ENCODE measurements at places on chromosomes 1 and 21.

DNA sequence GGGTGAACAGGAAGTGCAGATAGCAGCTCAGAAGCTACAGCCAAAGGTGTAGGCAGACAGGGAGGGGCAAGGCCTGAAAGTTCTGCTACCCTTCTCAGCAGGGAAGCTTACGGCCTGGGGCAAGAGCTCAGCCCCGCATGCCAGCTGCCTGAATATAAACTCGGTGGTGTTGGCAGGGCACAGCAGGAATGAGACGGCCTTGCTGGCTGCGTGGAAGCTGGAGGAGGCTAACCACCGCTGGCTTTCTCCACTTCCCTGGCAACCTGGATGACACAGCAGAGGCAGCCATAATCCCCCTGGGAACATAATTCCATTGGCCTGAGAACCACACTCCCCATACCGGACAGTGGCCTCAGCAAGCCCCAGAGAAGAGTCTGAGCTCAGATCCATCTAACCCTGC, 81.9 kb upstream of the PRRC2C start:
- DNase-seq, result no peak

GRCh38 chr1:90186506-90187322, 191.8 kb downstream of the ZNF326 start:
- DNase-seq, result no peak

DNA sequence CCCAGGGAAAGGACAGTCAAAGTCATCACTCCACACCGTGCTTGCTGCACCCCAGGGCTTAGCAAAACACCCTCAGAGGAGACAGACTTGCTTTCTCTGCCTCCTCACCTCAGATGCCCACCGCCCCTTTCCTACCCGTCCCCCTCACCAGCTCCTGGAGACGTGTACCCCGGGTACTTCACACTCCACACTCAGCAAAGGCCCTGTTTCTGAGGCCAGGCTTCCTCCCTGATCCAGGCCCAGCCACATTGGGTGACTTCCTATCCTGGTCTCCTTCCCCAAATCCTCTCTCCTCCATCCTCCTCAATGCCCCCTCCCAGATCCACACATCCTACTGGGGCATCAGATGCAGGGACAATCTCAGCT, 116.7 kb downstream of the DMRTB1 start:
- DNase-seq, result no peak

DNA sequence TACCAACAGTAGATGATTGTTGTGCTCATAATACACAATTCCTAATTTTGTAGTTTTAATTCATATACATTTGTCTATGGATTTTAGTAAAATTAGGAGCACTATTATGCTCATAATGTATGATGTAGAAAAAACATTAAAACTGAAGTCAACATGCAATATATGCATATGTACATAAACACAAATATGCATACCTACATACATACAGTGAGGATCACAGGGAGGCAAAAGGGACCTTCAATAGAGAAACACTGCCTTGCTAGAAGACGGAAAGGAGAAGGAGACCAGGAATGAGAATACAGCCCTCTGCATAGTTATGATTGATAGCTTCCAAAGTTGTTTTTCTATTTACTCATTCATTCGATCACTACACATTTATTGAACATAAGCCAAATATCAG, 606.5 kb downstream of the LMO4 start:
- no peak for DNase-seq

- no peak for DNase-seq
Measured at GRCh38 chr1:53586765-53587164, 127.6 kb downstream of the DMRTB1 start.

GRCh38 chr1:151583796-151584195, 28.1 kb upstream of the SNX27 start:
- DNase-seq, result no peak

DNA sequence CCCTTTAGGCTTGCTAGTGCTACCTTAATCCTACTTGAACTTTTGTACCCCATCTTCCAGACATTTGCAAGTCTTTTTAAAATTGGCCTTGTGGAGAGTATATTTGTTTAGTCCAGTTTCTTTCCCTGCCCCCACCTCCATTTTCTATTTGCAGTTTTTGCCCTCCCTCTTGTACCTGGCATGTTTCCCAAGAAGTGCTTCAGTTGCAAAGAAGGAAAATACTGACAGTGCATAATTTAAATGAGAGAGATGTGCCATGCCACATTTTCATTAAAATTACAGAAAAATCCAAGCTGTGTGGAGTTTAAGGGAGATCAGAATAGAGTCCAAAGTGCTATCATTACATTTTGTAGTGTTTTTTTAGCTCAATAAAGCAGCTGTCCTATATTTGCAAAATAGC, 150.0 kb upstream of the ADGRL2 start:
- no peak for DNase-seq

- peak; percentile 63 for DNase-seq
Measured at GRCh38 chr1:203038891-203039608, 12.8 kb downstream of the PPFIA4 start.

DNA sequence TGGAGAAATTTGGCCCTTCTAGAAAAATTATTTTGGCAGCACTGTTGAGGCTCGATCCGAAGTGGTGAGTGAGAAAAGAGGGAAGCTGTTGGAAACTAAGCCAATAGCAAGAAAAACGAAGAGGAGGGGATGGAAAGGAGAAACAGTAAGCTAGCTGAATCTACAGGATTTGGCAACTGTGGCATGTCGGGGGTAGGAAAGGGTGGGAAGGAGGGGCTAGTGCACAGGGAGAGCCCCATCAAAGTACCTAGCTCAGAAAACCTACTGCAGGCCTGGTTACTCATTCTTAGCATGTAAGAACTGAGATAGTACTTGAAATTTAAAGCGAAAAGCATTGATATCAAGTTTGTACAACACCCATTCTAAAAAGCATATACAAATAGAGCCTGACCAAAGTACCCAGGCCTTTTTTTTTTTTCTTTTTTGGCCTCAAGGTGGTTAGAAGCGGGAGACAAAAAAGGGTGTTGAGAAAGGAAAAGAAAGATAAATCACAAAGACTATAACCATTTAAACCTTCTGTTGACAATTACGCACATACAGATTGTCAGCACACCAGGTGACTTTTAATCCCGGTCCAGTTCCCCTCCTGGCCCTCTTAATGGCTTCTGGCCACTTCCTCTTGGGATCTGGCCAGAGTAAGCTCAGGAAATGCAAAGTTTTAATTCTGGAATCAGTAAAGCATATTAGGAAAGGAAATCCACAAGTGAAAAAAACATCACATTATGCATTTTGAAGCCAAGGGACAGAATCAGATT, 50.4 kb downstream of the SLC16A1 start:
- DNase-seq, result no peak

- no peak for DNase-seq
Measured at GRCh38 chr1:100860397-100860991, 34.1 kb downstream of the EXTL2 start.

GRCh38 chr1:35505911-35506798, 51.0 kb downstream of the KIAA0319L start:
- DNase-seq, result peak; percentile 29

GRCh38 chr1:77832901-77833300, 53.5 kb downstream of the MIGA1 start:
- no peak for DNase-seq

- no peak for DNase-seq
Measured at GRCh38 chr1:42942444-42942843, 16.2 kb downstream of the SLC2A1 start.

DNA sequence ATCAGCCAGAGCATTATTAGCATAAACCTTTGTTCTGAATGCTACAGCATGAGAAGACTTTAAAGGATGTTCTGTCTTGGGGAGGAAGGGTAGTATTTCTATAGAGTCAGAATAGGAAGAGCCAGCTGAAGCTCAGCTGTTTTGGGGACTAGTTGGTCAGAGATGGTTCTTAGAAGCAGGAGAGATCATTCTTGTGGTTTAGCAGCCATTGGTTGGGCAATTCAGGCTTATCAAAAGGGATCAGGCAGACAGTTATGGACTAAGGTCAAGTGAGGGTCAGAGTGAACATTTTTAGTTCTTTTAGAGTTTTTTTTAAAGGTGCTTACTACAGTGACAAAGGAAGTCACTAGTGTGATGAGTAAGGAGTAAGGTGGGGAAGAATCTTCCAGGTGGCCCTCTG, 245.5 kb downstream of the RPS6KC1 start:
- no peak for DNase-seq

DNA sequence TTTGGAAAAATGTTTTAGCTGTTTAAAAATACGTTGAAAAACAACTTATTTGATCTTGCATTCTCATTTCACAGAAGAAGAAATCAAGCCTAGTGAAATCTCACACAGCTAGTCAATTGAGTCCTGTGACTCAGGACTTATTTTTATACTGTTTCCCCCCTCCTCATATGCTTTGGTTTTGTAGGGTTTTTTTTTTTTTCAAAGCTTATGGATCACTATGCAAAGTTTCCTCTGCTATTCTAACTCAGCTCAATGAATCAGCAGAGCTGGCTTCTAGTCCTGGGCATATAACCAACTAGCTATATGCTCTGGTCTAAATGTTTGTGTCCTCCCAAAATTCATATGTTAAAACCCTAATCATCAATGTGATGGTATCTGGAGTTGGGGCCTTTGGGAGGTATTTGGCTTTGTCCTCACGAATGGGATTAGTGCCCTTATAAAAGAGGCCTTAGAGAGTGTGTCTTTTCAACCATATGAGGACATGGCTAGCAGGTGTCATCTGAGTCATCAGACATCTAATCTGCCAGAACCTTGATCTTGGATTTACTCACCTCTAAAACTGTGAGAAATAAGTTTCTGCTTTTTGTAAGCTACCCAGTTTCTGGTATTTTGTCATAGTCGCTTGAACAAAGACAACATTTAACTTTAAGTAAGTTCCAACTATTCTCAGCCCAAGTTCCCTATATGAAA, 317.2 kb upstream of the C1orf87 start:
- no peak for DNase-seq

GRCh38 chr1:229305392-229305791, 34.5 kb downstream of the RAB4A start:
- DNase-seq, result no peak

- DNase-seq, result no peak
Measured at GRCh38 chr1:232508130-232508701, 121.7 kb downstream of the SIPA1L2 start.

DNA sequence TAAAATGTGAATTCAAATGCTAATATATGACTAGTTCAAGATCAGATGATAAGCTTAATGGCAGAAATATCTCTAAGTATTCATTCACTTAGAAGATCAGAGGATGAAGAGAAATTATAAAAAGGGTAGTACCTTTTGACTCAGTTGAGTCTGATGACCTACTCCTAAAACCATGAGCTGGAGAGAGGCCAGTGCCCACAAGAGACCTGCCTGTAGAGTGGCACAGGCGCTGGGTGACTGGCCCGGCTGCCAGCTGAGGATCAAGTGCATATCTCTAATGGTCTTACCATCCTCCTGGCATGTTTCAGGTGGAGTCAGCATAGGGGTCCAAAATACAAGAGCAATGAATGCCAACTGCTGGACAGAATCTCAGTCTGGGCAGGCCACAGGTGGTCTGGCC, 14.1 kb downstream of the DDAH1 start:
- no peak for DNase-seq

DNA sequence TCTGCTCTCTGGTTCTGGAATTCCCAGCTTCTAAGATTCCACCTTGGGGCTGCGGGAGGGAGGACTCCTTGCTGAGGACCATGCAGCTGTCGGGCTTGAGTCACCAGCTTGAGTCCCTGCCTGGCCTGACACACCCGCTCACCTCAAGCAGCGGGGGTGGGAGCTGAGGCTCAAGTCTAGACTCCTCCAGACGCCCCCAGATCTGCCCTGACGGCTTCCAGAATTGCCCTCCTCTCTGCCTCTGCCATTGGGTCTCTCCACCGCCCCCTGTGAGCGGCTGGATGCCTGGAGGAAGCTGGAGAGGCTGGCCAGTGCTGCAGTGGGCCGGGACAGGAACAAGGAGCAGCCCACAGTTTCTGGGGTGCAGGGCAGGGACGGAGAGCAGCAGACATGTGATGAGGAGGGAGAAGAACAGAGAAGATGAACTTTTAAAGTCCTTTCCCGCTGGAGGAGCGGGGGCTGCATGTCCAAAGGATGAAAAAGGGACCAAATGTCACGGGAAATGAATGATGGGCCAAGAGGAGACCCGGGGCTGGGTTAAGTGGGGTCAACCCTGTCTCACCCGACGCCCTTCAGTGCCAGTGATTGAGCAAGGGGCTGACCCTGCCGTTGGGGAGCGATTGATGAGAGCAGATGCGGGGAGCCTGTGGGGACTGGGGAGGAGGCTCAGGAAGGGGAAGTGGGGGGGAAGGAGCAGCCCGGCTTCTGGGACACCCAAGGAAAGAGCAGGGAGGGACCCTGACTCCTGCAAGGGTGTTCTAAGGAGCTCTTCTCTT, 13.5 kb downstream of the CRABP2 start:
- no peak for DNase-seq

GRCh38 chr1:170634293-170634692, 29.6 kb upstream of the PRRX1 start:
- DNase-seq, result no peak

GRCh38 chr1:109669246-109669948, 1.5 kb downstream of the GSTM2 start:
- DNase-seq, result no peak

- DNase-seq, result no peak
Measured at GRCh38 chr1:2492091-2492490, 16.0 kb downstream of the PLCH2 start.

DNA sequence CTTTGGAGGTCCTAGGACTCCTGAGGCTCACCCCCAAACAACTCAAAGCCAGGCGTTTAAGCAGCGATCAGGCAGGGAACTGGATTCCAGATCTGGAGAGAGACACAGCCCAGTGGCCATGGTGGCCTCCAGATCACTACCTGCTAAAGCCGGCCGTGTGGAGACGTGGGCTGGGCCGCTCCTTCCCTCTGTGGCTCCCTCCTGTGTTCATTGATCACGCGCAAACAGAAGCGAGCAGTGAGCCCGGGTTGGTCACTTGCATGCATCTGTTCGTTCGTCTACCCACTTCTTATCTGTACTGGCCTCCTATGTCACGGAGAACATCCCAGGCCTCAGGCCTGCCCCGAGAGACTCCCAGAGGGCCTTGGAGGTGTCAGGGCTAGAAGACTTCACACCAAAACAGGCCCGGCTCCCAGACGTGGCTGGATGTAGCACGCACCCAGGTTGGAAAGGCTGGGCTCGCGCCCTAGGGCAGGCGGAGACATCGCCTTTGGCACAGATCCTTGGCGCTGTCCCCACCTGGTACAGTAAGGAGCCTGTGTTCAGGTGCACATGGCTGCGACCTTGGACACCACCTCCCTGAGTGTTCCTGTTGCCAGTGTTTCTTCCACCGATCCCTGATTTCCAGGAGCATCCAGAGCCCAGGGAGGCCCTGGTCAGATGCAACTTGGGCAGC, 76.7 kb upstream of the ARHGEF16 start:
- no peak for DNase-seq

GRCh38 chr1:57204091-57204490, 219.8 kb downstream of the DAB1 start:
- DNase-seq, result no peak

GRCh38 chr1:225453797-225454648, 26.2 kb upstream of the LBR start:
- no peak for DNase-seq

All from activated CD4-positive, alpha-beta T cell treated with anti-CD3 and anti-CD28 coated beads, Interleukin-2, amount 50 U/mL, for 48 hours (primary cell).